Body of pancreas (tissue), 4 donors: ENCODE measurements at places on chromosomes 7 and 10. TPM values are rescaled to one million over a fixed set of nuclear protein-coding genes. Genes with fewer than 3 reads are reported as not detected.

The PTN gene
- 1.6 TPM for total RNA-seq

The CLRN3 gene
- not detected for total RNA-seq

The ABCB1 gene
- total RNA-seq, result 3.9 TPM

The SCD gene
- total RNA-seq, result 128 TPM

The SFMBT2 gene
- 1.6 TPM for total RNA-seq

The AZGP1 gene
- 271 TPM for total RNA-seq

The AKR1C8 gene
- not detected for total RNA-seq

The HNRNPA2B1 gene
- 158 TPM for total RNA-seq

The TMEM60 gene
- not detected for total RNA-seq

The SNCG gene
- 3.0 TPM for total RNA-seq

The HOXA11 gene
- not detected for total RNA-seq

The PCDH15 gene
- not detected for total RNA-seq

The HMX2 gene
- not detected for total RNA-seq

The HOXA3 gene
- total RNA-seq, result not detected

The CALML3 gene
- not detected for total RNA-seq

The WASHC2C gene
- 20.1 TPM for total RNA-seq

The HKDC1 gene
- total RNA-seq, result 13.5 TPM

The TMEM176B gene
- total RNA-seq, result 36.3 TPM

The TMEM213 gene
- not detected for total RNA-seq

The GJD4 gene
- not detected for total RNA-seq

The LRIT1 gene
- not detected for total RNA-seq

The DAGLB gene
- total RNA-seq, result 34.6 TPM

The LDB3 gene
- 0.78 TPM for total RNA-seq

The FANK1 gene
- total RNA-seq, result 1.0 TPM

The INMT gene
- 30.4 TPM for total RNA-seq
